ENCODE measurements at places on chromosomes 7 and 10. TPM values are rescaled to one million over a fixed set of nuclear protein-coding genes. Genes with fewer than 3 reads are reported as not detected.

DNA sequence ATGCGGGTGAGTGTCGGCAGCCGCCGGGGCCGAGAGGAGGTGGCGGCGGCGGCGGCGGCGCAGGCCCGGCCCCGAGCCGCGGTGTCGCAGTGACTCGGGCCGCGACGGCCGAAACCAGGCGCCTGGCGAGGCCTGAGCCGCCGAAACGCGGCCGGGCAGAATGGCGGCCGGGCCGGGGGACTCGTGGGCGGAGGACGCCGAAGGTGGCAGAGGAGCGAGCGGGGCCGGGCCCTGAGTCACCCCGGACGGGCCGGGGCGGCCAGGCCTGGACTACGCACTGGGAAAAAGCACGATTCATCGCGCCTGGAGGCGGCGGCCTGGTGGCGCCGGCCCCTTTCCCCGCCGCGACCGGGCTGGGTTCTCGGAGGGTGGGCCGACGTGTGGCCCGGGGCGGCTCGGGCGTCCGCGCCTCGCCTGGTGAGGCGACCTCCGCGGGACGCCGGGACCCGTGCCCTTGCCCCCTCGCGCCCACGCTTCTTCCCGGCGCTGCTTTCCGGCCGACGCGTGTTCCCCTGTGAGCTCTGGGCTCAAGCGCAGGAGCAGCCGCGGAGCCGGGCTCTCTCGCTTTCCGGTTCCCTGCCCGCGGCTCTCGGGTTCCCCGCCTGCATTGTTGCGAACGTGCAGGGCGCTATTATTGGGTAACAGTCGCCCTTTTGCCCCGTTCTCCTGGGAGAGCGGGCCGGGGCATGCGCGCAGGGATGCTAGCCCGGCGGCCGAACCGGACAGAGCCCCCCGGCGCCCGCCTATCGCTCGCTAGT lies 500 bp downstream of the CUL1 start:
- peak; percentile 66 for DNase-seq

KCNMA1 gene
- 87.9 TPM for total RNA-seq

SMKR1 gene
- 2.2 TPM for total RNA-seq

- no peak for DNase-seq
Measured at GRCh38 chr7:155066417-155066950, 3.6 kb upstream of the HTR5A start.

DNA sequence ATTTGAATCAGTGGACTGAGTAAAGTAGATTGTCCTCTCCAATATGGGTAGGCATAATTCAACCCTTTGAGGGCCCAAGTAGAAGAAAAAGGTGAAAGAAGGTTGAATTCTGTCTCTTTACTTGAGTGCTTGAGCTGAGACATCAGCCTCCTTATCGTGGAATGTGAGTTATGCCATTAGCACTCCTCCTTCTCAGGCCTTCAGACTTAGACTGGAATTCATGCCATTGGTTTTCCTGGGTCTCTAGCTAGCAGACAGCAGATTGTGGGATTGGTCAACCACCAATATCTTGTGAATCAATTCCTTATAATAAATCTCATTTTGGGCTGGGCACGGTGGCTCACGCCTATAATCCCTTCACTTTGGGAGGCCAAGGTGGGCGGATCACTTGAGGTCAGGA lies 89.2 kb downstream of the CUL2 start:
- no peak for DNase-seq

MACC1 gene
- 35.2 TPM for total RNA-seq

GRCh38 chr7:102875700-102876295 lies 37.0 kb upstream of the LRRC17 start:
- peak; percentile 54 for DNase-seq

CDH23 gene
- total RNA-seq: 79.3 TPM

DNA sequence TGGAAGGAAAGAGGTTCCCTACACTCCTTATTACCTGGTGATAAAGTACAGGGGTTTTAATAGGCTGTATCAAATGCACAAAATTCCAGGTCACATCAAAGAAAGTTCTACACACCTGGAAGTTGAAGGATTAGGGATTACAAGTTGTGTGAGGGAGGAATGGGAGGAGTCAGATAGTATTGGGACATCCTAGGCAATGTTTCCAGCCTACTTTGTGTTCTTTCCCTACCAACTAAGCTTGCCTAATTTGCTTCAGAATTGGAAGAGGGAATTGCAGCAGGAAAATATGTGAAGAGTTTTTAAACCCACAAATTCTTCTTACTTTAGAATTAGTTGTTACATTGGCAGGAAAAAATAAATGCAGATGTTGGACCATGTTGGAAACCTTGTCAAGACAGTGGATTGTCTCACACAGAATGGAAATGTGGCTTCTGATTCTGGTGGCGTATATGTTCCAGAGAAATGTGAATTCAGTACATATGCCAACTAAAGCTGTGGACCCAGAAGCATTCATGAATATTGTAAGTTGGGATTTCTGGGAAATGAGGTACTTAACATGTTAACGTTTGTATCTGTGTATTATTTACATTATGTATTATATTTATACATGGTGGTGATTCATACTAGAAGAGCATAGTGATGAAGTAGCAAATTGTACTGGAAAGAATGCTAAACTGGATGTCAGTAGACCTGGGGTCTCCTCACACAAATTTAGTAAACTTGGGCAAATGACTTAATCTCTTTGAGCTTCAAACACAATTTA lies at the start of gene LIPM:
Gene LIPM (plus strand): TSS at position 208 of the 763 bp plus-strand sequence. CDS start 167 bp downstream, at position 375.
- DNase-seq: no peak

STAG3 gene
- total RNA-seq: 1.9 TPM

PLCE1 gene
- total RNA-seq: 59.2 TPM

DNA sequence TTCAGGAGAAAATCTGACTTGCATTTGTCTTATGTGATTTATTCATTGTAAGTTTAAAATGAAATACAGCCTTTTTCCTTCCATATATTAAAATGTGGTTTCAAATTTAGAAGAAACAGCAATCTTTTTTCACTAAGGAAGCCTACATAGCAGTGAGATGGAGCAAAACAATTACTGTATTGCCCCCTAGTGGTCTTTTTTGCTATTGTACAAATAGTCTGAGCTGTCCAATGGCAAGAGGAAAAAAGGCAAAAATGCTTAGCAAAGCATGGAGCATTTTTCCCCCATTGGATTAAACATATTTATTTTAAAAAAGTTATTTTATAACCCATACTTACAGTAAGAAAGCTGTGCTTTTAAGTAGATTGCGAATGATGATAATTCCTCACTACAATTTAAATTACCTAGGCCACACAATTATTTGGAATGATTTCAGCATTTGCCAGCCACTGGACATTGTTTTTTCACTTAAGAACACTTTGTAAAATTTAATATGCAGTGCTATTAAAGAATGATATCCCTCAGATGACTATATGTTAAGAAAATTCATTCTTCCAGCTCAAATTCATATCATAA lies 119.5 kb downstream of the CPED1 start:
- DNase-seq: no peak

GRCh38 chr10:94316560-94316959 lies 46.2 kb downstream of the NOC3L start:
- DNase-seq: no peak

GRCh38 chr7:2017481-2017891 lies 215.3 kb downstream of the MAD1L1 start:
- DNase-seq: no peak

GRCh38 chr10:77556990-77557601 lies 80.5 kb downstream of the KCNMA1 start:
- no peak for DNase-seq

CTBP2 gene
- total RNA-seq: 94.5 TPM

- DNase-seq: no peak
Measured at GRCh38 chr7:40720416-40720815, 585.6 kb downstream of the SUGCT start.

DNA sequence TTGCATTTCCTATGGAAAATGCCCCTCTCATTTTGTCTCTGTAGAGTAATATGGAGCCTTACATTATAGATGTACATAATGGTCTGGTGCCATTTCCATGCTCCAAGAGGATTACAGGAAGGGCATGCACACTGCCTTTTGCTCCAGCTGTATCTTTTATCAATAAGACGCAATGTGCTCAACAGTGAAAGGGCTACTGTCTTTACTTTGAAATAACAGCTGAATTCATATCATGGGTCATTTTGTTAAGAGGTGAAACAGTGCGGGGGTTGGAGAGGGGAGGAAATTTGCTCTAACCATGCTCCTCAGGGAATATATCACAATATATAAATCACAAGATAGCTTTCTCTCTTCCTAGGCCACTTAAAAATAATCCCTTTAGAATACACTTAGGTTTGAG lies 77.7 kb downstream of the ICA1 start:
- DNase-seq: no peak

SORCS1 gene
- 0.99 TPM for total RNA-seq

CPEB3 gene
- 6.0 TPM for total RNA-seq

DNA sequence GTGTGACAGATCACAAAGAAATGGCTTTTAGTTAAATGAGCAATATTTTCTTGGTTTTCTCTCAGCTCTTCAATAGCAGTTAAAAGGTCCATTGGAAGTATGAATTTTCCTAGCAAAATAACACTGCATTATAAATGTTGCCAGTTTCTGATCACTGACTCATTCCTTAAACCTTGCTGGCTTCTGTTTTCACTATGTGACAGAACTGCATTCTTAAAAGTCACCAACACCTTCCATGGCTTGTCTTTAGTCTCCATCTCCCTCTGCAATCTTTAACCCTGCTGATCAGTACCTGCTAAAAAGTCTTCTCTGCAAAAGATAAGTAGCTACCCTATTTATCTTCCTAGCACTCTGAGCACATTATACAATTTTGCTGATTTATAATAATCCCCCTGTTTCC lies 405.0 kb upstream of the LRRN3 start:
- no peak for DNase-seq

ANXA8L1 gene
- 65.7 TPM for total RNA-seq

TFR2 gene
- 2.2 TPM for total RNA-seq

GRCh38 chr10:8511026-8511425 lies 456.5 kb downstream of the GATA3 start:
- DNase-seq: no peak

DNA sequence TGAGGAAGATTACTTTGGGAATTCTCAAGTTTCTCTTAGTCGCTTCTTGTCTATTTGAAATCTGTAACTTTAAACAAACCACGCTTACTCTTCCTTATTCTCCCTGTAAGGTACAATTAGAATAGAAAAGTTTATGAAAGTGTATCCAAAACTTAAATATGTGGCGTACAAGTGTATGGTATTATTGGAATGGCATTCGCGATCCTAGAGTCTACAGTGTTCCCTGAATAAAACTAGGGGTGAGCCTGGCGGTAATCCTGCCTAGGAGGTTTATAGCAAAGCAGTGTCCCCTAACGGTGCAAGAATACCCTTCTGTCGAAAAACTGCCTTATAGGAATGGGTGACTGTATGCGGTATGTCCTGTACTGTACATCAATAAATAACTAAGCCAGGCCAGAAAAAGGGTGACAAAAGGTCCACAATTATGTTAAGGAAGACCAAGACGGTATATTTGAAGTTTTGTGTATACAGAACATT lies 1.2 kb downstream of the TASOR2 start:
- DNase-seq: no peak

DNA sequence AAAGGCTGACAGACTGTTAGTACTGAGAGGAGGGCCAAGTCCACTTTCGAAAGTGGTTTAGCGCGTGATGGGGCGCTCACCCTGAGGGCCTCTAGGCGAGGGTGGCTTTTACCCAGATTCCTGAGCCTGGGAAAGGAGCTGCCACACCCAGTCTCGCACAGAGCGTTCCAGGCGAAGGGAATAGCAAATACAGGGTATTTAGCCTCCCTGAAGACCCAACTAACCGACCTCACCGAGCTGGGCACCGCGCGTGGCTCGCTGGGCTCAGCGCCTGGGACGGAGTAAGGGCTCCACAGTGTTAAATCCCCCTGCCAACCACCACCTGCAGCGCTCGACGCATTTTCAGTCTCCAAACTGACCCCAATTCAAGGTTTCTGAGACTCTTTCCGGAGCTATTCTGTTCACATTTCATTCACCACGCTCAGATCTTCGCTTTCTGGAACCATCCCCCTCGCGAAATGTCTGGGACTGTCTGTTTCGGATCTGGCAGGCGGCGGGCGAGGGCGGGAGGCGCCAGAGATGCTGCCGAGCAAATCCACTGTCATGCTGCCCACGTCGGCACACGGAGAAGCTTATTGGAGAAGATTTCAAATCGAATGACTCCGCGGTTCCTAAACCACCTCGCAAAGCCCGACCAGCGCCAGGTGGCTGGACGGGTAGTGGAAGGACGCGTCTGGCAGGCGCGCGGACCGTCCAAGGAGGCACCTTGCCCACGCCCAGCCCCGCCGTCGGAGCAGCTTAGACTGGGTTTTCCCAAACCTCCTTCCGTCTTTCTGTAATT lies 1.4 kb upstream of the OSBPL3 start:
- peak; percentile 49 for DNase-seq

DNA sequence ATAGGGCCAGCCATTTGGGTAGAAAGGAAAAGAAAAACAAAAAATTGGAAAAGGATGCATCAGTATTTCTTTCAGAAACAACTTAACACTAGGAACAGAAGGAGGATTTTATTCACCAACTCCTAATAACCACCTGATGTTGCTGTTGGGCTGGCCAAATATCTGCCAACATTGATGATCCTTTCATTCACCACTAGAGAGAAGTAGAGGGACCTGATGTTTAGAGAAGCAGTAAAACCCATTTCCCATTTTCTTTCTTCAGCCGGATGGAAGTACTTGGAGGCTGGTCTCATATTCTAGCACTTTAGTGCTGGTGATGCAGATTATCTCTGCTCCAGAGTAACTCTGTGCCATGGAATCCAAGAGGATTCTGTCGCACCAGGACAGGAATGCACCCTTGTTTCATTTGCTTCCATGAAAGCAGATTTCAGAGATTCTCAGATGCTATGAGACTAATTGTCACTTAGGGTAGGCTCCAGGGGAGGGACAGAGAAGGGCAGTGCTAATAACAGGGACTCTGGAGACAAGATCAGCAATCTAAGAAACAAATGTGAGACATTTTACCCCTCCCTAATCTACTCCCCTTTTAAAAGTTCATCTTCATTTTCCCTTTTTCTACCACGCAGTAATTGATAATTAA lies 3.1 kb downstream of the KLLN start:
- DNase-seq: peak; percentile 52

TMEM26 gene
- 4.1 TPM for total RNA-seq

CLEC2L gene
- total RNA-seq: not detected

ABCC2 gene
- total RNA-seq: 1.5 TPM

DNA sequence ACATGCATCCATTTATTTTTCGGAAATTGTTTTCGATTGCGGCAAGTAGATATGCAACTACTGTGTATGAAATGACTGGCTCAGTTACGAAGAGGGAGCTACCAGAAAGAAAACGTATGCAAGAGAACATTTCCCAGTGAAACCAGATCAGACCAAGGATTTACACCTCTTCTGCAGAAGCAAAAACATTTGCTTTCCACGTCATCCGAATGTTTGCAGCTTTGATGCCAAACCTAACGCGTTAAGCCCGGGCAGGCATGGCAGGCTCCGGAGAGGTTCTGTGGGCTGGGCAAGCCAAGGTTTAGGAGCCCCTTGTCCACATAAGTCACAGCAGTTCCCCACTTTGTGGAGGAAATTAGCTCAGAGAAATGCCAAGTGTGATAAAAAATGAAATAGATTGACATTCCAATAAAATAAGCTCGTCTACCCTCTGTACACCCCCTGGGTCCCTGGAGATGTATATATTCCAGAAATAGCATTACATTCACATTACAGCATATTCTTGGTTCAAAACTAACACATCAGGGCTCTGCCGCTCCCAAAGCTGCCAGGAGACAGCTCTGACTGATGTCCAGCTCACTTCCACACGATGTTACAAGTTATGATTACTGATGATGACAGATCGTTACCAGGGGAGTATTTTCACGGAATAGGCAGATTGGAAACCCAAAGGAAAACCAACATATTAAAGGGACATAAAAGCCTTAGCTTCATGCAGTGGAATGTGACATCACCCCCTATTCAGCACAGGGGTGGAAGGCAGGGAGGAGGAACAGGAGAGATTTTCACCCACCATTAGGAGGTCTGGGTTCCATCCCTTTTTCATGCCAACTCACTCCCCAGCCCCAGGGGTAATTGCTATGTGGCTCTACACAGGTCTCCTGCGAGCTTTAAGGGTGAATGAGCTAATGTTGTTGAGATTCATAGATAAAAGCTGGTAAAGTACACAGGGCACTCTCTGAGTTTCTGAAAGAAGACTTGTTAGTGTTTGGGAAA lies 81.5 kb downstream of the LYZL1 start:
- no peak for DNase-seq
